ENCODE measurements at places on chromosomes 3 and 15. TPM values are rescaled to one million over a fixed set of nuclear protein-coding genes. Genes with fewer than 3 reads are reported as not detected.

- H3K4me1 ChIP-seq: no peaks in the 10 kb centered on the region
- no peak overlapping the region for H3K27ac ChIP-seq
- no peaks in the 10 kb centered on the region for H3K36me3 ChIP-seq
- peak; percentile 41 for DNase-seq
- H3K27me3 ChIP-seq: peaks cover 6% of the 10 kb centered on the region
These were observed 22.6 kb upstream of the LYSMD4 start for GRCh38 chr15:99755692-99756409.

DNA sequence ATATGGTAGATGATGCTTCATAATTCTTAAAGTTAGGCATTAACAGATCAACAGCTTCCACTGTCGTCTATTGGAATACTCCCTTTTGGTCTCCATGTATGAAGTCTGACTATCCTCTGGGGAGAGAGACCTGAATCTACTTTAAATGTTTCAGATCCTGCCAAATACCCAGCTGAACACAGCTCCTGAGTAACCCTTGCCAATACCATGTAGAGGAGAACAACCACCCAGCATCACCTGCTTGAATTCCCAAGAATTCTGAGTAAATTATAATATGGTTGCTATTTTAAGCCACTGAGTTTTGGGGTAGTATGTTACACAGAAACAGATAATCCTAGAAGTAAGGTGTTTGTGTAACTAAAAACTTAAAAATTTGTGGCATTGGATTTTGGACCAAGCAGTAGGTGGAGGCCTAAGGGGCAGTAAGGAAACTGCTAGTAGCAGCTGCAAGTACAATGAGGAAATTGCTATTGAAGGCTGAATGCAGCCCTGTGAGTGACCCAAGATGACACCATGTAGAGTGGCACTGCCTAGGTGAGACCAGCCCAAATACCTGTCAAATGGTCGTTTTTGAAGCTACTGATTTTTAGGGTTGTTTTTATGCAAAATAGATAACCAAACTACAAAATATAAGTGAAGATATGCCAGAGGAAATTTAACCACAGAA, 30.9 kb downstream of the NRG4 start:
- no peak overlapping the region for H3K4me3 ChIP-seq
- no peak for DNase-seq
- no peak overlapping the region for H3K27ac ChIP-seq
- H3K27me3 ChIP-seq: peaks cover 15% of the 10 kb centered on the region

- DNase-seq: no peak
- H3K36me3 ChIP-seq: no peaks in the 10 kb centered on the region
- H3K4me1 ChIP-seq: no peaks in the 10 kb centered on the region
- no peak overlapping the region for H3K4me3 ChIP-seq
These were observed 141.4 kb upstream of the SLC6A11 start for GRCh38 chr3:10674578-10674977.

GRCh38 chr15:60548101-60548500, 69.2 kb upstream of the ICE2 start:
- H3K4me3 ChIP-seq: peak overlapping the region; percentile 70
- H3K36me3 ChIP-seq: peaks cover 21% of the 10 kb centered on the region
- H3K27ac ChIP-seq: peak overlapping the region; percentile 96
- DNase-seq: peak; percentile 86
- peaks cover 93% of the 10 kb centered on the region for H3K4me1 ChIP-seq

DNA sequence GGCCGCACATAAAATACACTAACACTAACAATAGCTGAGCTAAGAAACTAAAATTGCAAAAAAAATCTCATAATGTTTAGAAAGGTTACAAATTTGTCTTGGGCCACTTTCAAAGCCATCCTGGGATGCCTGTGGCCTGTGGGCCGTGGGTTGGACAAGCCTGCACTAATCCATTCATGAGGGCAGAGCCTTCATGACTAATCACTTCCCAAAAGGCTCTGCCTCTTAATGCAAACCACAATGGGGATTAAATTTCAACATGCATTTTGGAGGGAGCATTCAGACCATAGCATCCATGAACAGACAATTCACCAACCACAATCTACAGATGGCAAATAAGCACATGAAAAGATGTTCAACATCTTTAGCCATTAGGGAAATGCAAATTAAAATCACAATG, 128.2 kb downstream of the SUCLG2 start:
- no peak for DNase-seq
- H3K27ac ChIP-seq: no peak overlapping the region
- H3K36me3 ChIP-seq: peaks cover 47% of the 10 kb centered on the region
- no peak overlapping the region for H3K4me3 ChIP-seq
- H3K4me1 ChIP-seq: peaks cover 9% of the 10 kb centered on the region

GRCh38 chr3:120681506-120682038, 467 bp downstream of the HGD start:
- H3K4me1 ChIP-seq: peaks cover 3% of the 10 kb centered on the region
- peaks cover under 1% of the 10 kb centered on the region for H3K36me3 ChIP-seq
- no peak overlapping the region for H3K27ac ChIP-seq
- no peak overlapping the region for H3K4me3 ChIP-seq
- DNase-seq: no peak

DNA sequence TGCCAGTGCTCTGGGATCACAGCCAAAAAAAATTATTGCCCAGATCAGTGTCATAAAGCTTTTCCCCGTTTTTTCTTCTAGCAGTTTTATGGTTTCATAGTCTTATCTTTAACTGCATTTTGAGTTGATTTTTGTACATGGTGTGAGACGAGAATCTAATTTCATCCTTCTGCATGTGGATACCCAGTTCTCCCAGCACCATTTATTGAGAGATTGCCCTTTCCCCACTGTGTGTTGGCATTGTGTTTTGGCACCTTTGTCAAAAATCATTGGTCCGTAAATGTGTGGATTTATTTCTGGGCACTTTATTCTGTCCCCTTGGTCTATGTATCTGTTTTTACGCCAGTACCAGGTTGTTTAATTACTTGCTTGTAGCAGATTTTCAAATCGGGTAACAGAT, 122.8 kb downstream of the TAFA4 start:
- DNase-seq: no peak
- no peaks in the 10 kb centered on the region for H3K4me1 ChIP-seq
- H3K36me3 ChIP-seq: no peaks in the 10 kb centered on the region

- peak overlapping the region; percentile 100 for H3K27ac ChIP-seq
- H3K4me3 ChIP-seq: peak overlapping the region; percentile 91
- peaks cover 68% of the 10 kb centered on the region for H3K4me1 ChIP-seq
- DNase-seq: no peak
These were observed 9.5 kb downstream of the CMTM7 start for GRCh38 chr3:32401126-32401525.

Gene NPAP1
- total RNA-seq: not detected

Gene MUC13
- not detected for total RNA-seq
